ENCODE measurements at places on chromosomes 1 and 21. TPM values are rescaled to one million over a fixed set of nuclear protein-coding genes. Genes with fewer than 3 reads are reported as not detected.

Gene OR10K1
- total RNA-seq: not detected

Gene TMPRSS15
- total RNA-seq: not detected

Gene GBP6
- total RNA-seq: not detected

Gene BMP8B
- 0.09 TPM for total RNA-seq

DNA sequence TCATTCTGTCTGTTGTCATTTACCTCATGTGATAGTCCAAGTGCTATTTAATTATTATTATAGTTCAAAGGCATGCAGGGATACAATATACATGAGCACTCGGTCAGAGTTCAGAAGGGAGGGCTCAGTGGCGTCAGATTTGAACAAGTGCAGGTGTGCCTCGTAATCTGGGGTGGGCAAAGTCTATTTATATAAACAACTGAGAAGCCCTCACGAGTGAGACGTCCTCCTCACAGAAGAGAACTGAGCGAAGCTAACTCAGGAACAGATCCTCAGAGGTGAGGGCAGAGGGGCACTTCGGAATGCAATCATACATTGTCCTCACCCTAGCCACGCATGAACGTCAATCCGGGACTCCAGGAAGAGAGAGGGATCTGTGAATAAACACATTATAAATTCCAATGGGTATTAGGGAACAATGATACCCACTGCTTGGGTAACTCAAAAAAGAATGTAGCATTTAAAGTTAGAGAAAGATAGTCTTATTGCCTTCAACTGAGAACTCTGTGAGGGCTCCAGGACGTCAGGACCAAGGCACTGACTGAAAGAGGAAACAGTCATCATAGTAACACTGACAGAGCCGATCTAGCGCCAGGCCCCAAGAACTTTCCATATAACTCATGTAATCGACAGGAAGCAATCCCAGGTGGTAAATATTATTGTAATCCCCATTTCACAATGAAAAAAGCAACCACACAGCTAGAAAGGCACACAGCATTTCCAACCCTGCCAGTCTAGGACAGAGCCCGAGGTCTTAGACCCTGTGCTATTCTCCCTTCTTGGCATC, 127.1 kb upstream of the B3GALT2 start:
- no peak for DNase-seq
- H3K4me1 ChIP-seq: no peaks in the 10 kb centered on the region
- no peaks in the 10 kb centered on the region for H3K27me3 ChIP-seq
- no peaks in the 10 kb centered on the region for H3K36me3 ChIP-seq

DNA sequence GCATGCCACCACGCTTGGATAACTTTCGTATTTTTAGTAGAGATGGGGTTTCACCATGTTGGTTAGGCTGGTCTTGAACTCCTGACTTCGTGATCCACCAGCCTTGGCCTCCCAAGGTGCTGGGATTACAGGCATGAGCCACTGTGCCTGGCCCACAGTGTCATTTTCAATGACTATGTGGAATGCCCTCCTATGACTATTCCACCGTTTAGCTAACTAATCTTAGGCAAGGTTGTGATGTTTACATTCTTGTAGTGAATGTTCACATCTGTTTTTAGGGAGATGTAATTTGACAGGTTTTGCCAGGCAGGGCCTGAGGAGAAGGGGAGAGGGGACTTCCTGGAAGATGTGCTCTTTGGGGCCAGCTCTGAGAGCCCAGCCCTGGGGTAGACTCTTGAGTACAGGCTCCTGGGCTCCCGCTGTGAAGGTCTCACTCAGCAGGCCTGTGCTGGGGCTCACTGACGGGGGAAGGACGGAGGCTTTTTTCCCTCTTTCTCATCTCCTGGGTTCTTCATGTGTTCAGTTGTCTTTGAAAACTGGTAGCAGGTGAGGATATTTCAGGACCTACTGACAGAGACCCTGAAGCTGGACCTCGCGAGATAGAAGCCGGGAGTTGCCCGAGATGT, 13.2 kb downstream of the COQ8A start:
- no peaks in the 10 kb centered on the region for H3K27me3 ChIP-seq
- no peak overlapping the region for H3K4me3 ChIP-seq
- no peak for DNase-seq

DNA sequence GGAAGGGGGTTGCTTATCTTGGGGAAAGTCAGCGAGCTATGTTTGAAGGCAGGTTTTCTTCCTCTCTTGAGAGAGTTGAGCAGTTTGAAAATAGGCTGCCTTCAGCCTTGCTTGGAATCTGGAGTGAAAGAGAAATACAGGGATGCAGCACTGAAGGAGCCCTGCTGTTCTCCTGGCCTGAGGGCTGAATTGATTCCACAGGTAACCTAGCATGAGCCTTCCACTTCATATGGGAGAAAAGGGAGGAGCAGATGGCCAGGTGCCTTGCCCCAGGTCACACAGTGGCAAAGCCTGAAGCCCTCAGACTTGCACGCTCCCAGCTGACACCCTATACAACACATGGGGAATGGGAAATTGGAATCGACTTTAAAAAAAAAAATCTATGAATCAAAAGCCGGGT, 88.0 kb upstream of the WLS start:
- no peak overlapping the region for H3K27ac ChIP-seq
- H3K4me1 ChIP-seq: no peaks in the 10 kb centered on the region
- no peaks in the 10 kb centered on the region for H3K27me3 ChIP-seq

DNA sequence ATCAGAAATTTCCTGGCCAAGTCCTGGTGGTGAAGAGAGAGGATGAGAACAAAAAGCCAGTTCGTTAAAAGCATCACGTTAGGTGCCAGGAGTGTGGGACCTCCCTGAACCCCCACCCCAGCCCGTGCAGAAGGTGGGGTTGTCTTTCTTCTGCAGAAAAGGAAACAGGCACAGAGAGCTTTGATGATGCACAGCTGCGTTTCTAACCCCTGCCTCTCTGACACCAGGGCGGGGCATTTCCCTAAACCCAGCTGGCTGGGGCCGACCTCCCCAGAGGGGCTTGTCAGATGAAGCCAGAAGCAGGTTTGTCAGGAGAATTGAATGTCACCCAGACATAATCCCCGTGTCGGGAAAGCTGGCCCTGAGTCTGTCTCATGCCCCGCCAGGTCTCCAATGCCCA, 189.3 kb upstream of the EDN2 start:
- no peak for DNase-seq
- no peak overlapping the region for H3K4me3 ChIP-seq
- H3K27me3 ChIP-seq: no peaks in the 10 kb centered on the region
- H3K4me1 ChIP-seq: peaks cover 3% of the 10 kb centered on the region

DNA sequence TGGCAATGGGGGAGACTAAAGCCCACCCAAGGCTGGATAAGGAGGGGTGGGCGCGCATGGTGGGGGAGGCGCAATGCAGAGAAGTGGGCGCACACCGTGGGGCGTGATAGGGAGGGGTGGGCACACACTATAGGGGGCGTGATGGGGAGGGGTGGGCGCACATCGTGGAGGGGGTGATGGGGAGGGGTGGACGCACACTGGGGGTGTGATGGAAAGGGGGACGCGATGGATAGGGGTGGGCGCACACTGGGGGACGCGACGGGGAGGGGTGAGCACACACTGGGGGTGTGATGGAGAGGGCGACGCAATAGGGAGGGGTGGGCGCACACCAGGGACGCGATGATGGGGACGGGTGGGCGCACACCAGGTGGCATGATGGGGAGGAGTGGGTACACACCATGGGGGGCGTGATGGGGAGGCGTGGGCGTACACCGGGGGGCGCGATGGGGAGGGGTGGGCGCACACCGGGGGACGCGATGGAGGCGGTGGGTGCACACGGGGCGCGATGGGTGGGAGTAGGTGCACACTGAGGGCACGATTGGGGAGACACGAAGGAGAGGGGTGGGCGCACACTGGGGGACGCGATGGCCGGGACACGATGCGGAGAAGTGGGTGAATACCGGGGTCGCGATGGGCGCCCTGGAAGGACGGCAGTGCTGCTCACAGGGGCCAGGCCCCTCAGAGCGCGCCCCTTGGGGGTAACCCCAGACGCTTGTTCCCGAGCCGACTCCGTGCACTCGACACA, 929 bp downstream of the SUMO3 start:
- H3K4me1 ChIP-seq: peaks cover 21% of the 10 kb centered on the region
- H3K27ac ChIP-seq: peak overlapping the region; percentile 90
- DNase-seq: no peak
- peak overlapping the region; percentile 68 for H3K4me3 ChIP-seq
- peaks cover 8% of the 10 kb centered on the region for H3K36me3 ChIP-seq

DNA sequence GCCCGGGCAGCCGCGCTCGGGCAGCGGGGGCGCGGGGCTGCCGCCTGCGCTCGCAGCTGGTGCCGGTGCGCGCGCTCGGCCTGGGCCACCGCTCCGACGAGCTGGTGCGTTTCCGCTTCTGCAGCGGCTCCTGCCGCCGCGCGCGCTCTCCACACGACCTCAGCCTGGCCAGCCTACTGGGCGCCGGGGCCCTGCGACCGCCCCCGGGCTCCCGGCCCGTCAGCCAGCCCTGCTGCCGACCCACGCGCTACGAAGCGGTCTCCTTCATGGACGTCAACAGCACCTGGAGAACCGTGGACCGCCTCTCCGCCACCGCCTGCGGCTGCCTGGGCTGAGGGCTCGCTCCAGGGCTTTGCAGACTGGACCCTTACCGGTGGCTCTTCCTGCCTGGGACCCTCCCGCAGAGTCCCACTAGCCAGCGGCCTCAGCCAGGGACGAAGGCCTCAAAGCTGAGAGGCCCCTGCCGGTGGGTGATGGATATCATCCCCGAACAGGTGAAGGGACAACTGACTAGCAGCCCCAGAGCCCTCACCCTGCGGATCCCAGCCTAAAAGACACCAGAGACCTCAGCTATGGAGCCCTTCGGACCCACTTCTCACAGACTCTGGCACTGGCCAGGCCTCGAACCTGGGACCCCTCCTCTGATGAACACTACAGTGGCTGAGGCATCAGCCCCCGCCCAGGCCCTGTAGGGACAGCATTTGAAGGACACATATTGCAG, 3.0 kb downstream of the ARTN start:
- peaks cover 11% of the 10 kb centered on the region for H3K36me3 ChIP-seq
- peak overlapping the region; percentile 27 for H3K4me3 ChIP-seq
- no peak for DNase-seq
- no peaks in the 10 kb centered on the region for H3K27me3 ChIP-seq
- peak overlapping the region; percentile 34 for H3K27ac ChIP-seq
- peaks cover 32% of the 10 kb centered on the region for H3K4me1 ChIP-seq

- H3K36me3 ChIP-seq: peaks cover 7% of the 10 kb centered on the region
- no peaks in the 10 kb centered on the region for H3K27me3 ChIP-seq
- peaks cover 24% of the 10 kb centered on the region for H3K4me1 ChIP-seq
- peak overlapping the region; percentile 86 for H3K4me3 ChIP-seq
- H3K27ac ChIP-seq: peak overlapping the region; percentile 20
- peak; percentile 65 for DNase-seq
Measured at GRCh38 chr1:155174324-155175280, 953 bp downstream of the TRIM46 start.

DNA sequence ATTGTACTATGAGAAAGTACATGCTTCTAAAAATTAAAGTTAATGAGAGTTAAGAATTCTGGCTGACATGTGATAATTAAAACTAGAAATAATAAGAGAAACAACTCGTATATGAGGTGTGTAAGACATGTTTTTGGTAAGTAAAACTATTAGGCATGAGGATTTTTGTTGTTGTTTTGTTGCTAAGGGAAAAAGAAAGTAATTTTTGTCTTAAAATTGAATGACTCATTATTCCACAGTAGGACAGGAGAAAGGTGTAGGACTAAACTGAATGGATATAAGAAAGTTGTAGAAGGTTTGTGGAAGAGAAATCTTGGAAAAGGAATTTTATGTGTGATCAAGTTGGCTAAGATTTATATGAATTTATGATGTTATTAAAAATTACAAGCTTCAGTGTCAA, 54.8 kb downstream of the TBX19 start:
- no peak overlapping the region for H3K4me3 ChIP-seq
- H3K27ac ChIP-seq: no peak overlapping the region
- no peaks in the 10 kb centered on the region for H3K36me3 ChIP-seq
- no peaks in the 10 kb centered on the region for H3K27me3 ChIP-seq

- H3K4me1 ChIP-seq: no peaks in the 10 kb centered on the region
- H3K4me3 ChIP-seq: no peak overlapping the region
- no peak for DNase-seq
- peaks cover 30% of the 10 kb centered on the region for H3K27me3 ChIP-seq
- H3K36me3 ChIP-seq: no peaks in the 10 kb centered on the region
Measured at GRCh38 chr1:111200802-111201161, 336 bp upstream of the DENND2D start.

All from A673 (cell line).